ENCODE measurements at places on chromosomes 1 and 21. TPM values are rescaled to one million over a fixed set of nuclear protein-coding genes. Genes with fewer than 3 reads are reported as not detected.

- DNase-seq, result no peak
- H3K4me3 ChIP-seq, result no peak overlapping the region
- no peaks in the 10 kb centered on the region for H3K4me1 ChIP-seq
- H3K27ac ChIP-seq, result no peak overlapping the region
Observed at GRCh38 chr1:151237678-151238466, 16.7 kb upstream of the PSMD4 start.

DNA sequence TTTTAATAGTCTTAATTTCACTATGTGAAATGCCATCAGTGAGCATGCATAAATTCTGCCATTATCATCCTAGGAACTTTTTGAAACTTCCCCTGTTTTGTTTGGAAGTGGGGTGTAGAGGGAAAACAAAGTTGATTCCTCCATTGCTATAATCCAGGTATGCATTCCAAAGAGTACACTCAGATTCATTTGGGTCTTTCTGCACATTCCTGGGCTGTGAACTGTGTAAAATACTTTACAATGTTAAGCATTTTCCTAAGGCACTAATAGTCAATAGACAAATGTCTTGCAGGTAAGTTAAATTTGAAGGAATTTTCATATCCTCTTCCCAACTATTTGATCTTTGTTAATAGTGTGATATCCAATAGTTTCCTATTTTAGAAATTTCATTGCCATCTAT is 36.2 kb downstream of the SGIP1 start:
- no peaks in the 10 kb centered on the region for H3K27me3 ChIP-seq
- H3K4me3 ChIP-seq, result no peak overlapping the region
- no peaks in the 10 kb centered on the region for H3K4me1 ChIP-seq
- H3K27ac ChIP-seq, result no peak overlapping the region

DNA sequence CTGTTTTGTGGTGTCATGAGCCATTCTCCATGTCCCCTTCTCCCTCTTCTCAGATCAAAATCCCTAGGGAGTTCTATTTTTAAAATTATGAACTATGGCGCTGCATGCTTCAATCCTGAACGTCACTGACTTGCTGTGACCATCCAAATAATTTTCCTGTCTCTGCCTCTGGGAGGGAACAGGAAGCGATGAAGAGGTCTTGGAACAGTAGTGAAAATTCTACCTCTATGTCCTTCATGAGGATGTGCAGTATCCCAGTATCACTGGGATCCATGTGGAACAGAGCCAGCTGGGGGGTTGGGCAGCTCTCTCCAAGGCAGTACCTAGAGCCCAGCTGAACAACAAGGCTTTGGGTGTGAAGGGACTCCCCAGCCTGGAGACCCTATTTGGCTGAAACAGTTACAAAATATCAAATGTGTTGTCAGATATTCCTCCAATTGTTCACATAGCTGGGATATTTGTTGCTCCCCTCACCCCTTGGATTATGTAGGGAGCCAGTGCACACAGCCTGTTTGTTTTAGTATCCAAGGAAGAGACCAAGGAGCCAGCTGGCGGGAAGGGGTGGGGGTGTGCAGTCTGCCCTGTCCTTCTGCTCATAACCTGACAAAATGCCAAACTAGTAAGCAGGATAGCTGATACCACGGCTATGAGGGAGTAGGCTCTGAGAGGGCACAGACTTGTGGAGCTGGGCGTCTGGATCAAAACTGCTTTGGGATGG is 7.6 kb downstream of the DCLRE1B start:
- DNase-seq, result no peak
- no peaks in the 10 kb centered on the region for H3K27me3 ChIP-seq
- H3K27ac ChIP-seq, result no peak overlapping the region
- H3K36me3 ChIP-seq, result peaks cover 13% of the 10 kb centered on the region
- no peaks in the 10 kb centered on the region for H3K4me1 ChIP-seq

DNA sequence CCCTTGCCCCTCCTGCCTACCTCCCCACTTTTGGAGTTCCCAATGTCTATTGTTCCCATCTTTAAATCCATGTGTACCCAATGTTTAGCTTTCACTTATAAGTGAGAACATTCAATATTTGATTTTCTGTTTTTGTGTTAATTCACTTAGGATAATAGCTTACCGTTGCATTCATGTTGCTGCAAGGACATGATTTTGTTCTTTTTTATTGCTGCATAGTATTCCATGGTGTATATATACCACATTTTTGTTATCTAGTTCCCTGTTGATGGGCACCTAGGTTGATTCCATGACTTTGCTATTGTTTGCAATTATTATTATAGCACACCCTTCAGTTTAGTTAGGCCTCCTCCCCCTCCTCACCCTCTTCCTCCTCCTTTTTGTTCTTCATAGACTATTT is 33.5 kb upstream of the ADAR start:
- no peak overlapping the region for H3K4me3 ChIP-seq
- no peaks in the 10 kb centered on the region for H3K36me3 ChIP-seq
- DNase-seq, result no peak
- H3K27me3 ChIP-seq, result peaks cover 6% of the 10 kb centered on the region
- H3K4me1 ChIP-seq, result no peaks in the 10 kb centered on the region

- peaks cover 10% of the 10 kb centered on the region for H3K4me1 ChIP-seq
- H3K27me3 ChIP-seq, result no peaks in the 10 kb centered on the region
- DNase-seq, result no peak
- H3K36me3 ChIP-seq, result no peaks in the 10 kb centered on the region
Observed at GRCh38 chr1:80050523-80050922, 1044.0 kb upstream of the ADGRL4 start.

DNA sequence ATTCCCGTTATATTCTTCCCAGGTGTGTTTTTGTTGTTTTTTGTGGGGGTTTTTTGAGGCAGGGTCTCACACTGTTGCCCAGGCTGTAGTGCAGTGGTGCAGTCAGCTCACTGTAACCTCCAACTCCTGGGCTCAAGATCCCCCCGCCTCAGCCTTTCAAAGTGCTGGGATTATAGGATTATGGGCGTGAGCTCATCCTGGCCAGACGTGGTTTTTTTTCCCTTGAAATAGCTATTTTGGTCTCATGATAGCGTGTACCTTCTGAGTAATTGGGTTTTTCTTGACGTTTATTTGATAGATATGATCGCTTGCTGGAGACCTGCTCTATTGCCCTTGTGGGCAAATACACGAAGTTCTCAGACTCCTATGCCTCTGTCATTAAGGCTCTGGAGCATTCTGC is 17.6 kb downstream of the CTPS1 start:
- H3K4me1 ChIP-seq, result no peaks in the 10 kb centered on the region
- no peak for DNase-seq
- H3K27ac ChIP-seq, result no peak overlapping the region

DNA sequence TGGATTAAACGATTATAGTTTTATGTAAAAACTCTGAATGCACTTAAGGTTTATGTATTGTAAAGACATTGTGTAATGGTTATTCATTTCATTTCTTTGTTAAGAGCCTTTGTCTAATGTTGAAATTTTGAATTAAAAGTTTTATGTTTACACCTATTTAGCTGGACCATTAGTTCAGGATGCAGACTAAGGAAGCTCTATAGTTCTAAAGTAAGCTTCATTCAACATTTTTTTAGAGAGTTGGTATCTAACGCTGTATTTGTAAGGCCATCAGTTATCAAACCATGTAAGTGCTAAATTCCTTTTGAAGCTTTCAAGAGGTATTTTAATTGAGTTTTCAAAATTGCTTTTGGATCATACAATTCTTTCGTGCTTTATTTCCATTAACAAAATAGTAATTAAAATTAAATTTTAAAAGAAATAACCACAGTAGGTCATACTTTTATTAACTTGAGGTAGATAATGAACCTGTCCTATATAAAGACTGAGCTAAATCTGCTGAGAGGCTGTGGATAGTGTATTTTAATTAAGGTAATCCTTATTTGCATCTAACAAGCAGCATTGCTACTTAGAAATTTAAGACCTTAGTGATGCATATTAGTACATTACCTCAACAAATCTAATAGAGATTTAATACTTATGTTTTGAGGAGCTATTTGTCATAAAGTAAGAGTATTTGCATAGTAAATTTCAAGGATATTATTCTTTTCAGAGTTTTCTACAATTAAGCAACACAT is 47.9 kb downstream of the RWDD3 start:
- peaks cover 5% of the 10 kb centered on the region for H3K4me1 ChIP-seq
- H3K27ac ChIP-seq, result no peak overlapping the region
- no peaks in the 10 kb centered on the region for H3K36me3 ChIP-seq
- no peak overlapping the region for H3K4me3 ChIP-seq
- H3K27me3 ChIP-seq, result no peaks in the 10 kb centered on the region
- DNase-seq, result no peak

DNA sequence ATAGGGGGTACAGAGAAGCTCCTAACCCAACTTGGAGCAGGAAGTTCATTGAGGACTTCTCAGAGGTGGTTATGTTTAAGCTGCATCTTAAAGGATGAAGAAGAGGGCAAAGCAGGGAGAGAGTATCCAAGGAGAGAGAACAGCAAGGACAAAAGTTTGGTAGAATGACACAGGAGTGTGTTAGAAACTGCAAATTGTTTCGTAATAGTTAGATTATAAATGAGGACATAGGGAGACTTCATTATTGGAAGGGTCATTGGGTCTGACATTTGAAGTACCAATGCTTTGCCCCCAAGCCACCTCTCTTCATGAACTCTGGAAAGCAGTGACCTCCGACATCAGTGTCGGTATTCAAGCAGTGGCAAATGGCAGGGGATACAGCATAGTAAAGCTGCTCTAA is 209.6 kb upstream of the JUN start:
- no peaks in the 10 kb centered on the region for H3K27me3 ChIP-seq
- no peak for DNase-seq
- H3K4me1 ChIP-seq, result peaks cover 26% of the 10 kb centered on the region
- H3K4me3 ChIP-seq, result no peak overlapping the region

- no peaks in the 10 kb centered on the region for H3K27me3 ChIP-seq
- DNase-seq, result no peak
- peaks cover 4% of the 10 kb centered on the region for H3K4me1 ChIP-seq
- no peak overlapping the region for H3K4me3 ChIP-seq
- no peaks in the 10 kb centered on the region for H3K36me3 ChIP-seq
- H3K27ac ChIP-seq, result no peak overlapping the region
Observed at GRCh38 chr1:178506177-178506576, 6.7 kb upstream of the TEX35 start.

- no peaks in the 10 kb centered on the region for H3K27me3 ChIP-seq
- no peak overlapping the region for H3K27ac ChIP-seq
Observed at GRCh38 chr1:205168291-205168690, 43.2 kb downstream of the DSTYK start.

- no peak for DNase-seq
- H3K4me3 ChIP-seq, result peak overlapping the region; percentile 61
- H3K27me3 ChIP-seq, result peaks cover 44% of the 10 kb centered on the region
- no peaks in the 10 kb centered on the region for H3K36me3 ChIP-seq
Observed at GRCh38 chr1:21670956-21671902, 2.1 kb upstream of the RAP1GAP start.

DNA sequence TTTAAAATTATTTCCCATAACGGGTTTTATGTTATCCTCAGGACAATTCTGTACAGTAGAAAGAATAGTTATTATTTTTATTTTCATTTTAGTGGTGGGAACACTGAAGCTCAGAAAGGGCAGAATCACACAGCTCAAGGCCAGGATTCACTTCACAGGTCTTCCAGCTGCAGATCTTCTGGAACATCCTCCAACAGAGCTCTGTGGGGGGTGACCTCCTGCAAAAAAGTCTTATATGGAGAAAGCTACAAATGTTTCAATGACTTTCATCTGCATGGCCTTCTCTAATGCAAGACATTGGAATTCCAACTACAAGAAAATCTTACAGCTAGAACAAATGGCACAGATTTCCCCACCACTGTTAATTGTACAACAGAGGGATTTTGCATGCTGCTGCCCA is 64.2 kb downstream of the SEC16B start:
- H3K27me3 ChIP-seq, result peaks cover 6% of the 10 kb centered on the region
- no peak overlapping the region for H3K27ac ChIP-seq
- H3K4me3 ChIP-seq, result no peak overlapping the region
- no peak for DNase-seq
- H3K36me3 ChIP-seq, result no peaks in the 10 kb centered on the region

DNA sequence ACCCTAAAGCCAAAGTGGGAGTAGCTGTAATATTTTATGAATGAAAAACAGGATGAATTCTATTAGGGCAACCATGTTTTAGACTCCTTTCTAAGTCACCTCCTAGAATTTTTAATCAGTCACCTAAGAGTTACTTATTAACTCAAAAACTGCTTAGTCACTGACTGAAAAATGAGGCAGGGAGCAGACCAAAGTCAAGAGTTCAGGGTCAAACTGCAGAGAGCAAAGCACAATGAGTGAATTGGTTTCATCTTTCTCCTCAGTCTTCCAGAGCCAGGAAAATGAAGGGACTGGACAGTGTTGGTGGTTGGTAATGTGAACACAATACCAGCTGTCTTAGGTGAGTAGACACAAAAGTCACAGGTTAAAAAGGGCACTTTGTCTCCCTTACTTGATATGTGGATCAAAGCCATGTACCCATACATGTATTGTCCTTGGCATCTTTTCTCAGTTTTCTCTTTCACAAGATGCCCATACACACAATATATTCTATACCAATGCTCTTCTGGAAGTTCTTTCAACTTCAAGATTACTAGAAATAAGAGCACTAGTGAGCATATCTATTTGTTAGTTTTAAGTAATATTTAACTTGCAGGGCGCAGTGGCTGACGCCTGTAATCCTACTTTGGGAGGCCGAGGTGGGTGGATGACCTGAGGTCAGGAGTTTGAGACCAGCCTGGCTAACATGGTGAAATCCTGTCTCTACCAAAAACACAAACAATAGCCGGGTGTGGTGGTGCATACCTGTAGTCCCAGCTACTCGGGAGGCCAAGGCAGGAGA is 42.2 kb downstream of the ATP1B1 start:
- H3K36me3 ChIP-seq, result peaks cover 4% of the 10 kb centered on the region
- H3K27me3 ChIP-seq, result no peaks in the 10 kb centered on the region
- H3K27ac ChIP-seq, result peak overlapping the region; percentile 84

DNA sequence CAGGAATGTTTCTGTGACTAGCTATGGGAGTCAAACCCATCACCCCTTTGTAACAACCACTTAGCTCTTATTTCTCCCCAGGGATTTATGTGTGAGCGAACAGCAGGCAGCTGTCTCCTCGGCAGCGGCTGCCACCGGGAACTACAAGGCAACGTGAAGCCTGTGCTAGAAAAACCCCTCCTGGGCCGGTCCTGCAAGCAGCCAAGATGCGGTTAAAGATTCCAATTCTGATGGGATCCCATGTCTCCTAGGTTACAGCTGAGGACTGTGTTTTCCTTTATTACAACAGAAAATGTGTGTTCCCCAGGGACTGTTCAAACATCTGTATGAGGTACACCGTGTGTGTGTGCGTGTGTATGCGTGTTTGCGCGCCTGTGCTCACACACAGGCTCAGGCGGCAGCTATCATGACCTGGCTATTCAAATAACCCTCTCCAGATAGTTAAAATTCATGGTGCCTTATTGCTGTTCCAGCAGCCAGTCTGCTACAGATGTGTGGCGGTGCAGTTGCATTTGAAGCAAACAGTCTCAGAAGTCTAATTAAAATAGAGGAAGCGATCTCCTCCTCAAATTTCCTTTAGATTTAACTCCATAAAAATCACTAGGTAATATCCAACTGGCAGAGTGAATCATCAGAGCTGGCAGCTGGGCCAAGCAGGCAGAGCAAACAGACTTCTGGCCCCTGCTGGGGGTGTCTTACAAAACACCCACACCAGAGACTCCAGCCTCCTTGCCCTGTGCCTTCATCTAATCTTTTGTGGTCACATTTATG is 68.0 kb downstream of the LMX1A start:
- H3K27me3 ChIP-seq, result peaks cover 37% of the 10 kb centered on the region
- peak overlapping the region; percentile 83 for H3K27ac ChIP-seq
- H3K4me1 ChIP-seq, result peaks cover 55% of the 10 kb centered on the region
- H3K4me3 ChIP-seq, result peak overlapping the region; percentile 62

The CTH gene
- 10.1 TPM for total RNA-seq

The DMRTA2 gene
- 0.29 TPM for total RNA-seq

The RHEX gene
- total RNA-seq, result not detected

Data from type B pancreatic cell (in vitro differentiated cells).